ENCODE measurements at places on chromosomes 5 and 9.

- DNase-seq = no peak
Measured at GRCh38 chr5:36363744-36364143, 62.0 kb upstream of the RANBP3L start.

GRCh38 chr5:144972317-144972716 is 801.6 kb downstream of the KCTD16 start:
- no peak for DNase-seq

DNA sequence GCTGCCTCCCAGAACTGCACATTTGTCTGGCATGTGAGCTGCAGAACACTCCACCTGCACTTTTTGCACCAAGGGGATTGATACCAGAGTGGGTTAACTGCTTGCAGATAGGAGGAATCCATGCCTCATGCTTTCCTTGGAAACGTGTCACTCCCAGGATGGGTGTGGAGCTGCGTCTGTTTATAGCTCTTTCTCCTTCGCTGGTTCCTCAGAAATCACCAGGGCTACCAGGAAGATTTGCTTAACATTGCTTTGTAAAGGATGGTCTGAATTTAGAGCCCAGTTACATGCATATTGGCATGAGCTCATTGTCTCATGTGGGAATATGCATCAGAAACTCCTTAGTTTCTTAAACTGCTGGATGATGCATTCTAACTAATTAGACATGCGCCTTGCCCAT is 234.6 kb downstream of the GADD45G start:
- DNase-seq = no peak

DNA sequence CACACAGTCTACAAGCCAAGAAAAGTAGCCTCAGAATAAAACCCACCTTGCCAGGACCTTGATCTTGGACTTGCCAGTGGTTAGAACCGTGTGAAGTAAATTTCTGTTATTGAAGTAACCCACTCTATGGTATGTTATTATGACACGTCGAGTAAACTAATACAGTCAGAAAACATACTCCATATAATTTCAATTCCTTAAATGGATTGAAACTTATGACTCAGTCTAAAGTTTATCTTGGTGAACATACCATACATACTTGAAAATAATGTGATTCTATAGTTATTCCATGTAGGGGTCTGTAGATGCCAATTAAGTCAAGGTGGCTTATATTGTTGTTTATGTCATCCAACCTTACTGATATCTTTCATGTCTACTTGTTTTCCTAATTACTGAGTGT is 950.7 kb downstream of the TLE4 start:
- DNase-seq = no peak

DNA sequence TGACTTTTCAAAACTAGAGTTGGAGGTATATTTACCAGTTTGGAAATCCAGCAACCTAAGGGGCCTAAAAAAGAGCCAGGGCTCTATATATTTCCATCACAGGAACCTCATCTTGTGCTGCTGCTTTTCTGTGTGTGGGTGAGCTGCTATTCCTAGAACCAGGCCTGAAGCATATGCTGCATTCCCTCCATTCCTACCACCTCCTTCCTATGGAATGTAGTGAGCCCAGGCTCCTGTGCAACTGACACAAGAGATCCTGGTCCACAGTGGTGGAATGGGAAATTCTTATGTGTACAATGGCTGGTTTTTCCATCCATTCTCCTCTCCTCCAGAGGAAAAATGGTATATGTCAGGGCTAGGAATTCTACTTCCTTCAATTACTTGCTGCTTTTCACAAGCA is 39.1 kb downstream of the SPEF2 start:
- no peak for DNase-seq

DNA sequence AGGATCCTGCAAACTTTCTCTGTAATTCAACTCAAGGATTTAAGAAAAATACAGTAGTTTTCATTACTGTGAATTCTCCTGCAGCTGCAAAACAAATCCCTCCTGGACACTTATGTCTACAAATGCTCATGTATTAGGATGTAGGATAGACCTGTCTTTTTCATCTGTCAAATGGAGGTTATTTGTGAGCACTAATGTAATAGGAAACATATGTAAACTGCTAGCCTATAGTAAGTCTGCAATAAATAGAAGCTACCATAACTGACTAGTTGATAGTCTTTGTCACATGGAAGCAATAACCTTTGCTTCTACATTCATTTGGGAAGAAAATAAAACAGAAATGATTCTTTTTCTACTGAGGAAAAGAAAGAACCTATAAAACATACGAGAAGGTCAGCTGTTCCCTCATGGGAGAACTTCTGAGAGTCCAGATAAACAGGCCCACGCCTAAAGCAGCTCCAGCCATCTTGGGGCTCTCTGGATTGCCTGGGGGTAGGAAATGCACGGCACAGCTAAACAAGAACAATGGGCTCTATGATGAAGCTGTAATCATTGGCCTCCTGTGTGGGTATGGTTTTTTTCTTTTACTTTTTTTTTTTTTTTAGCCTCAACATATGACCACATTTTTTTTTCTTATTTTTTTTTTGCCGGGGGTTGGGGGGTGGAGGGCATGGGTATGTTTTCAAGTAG is 6.2 kb downstream of the KCNV2 start:
- DNase-seq = no peak

DNA sequence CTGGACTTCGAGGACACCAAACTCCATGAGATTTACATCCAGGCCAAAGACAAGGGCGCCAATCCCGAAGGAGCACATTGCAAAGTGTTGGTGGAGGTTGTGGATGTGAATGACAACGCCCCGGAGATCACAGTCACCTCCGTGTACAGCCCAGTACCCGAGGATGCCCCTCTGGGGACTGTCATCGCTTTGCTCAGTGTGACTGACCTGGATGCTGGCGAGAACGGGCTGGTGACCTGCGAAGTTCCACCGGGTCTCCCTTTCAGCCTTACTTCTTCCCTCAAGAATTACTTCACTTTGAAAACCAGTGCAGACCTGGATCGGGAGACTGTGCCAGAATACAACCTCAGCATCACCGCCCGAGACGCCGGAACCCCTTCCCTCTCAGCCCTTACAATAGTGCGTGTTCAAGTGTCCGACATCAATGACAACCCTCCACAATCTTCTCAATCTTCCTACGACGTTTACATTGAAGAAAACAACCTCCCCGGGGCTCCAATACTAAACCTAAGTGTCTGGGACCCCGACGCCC is 1.3 kb downstream of the PCDHGC3 start:
- no peak for DNase-seq

DNA sequence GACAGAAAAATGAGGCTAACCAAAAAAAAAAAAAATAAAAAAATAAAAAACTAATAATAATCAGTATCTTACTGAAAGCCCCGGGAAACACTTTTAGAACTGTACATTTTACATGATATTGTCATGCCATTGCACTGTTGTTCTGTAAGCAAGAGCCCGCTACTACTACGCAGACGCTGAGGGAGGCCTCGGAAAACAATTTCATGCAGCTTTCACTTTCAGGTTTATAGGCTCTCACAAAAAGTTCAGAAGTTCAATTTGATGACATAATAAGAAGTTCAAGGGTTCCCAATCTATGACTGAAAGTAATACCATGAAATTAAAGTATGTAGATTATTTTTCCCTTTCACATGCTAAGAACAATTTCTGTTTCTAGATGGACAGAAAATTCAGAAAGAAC is 318.3 kb upstream of the ITGA1 start:
- DNase-seq = no peak

DNA sequence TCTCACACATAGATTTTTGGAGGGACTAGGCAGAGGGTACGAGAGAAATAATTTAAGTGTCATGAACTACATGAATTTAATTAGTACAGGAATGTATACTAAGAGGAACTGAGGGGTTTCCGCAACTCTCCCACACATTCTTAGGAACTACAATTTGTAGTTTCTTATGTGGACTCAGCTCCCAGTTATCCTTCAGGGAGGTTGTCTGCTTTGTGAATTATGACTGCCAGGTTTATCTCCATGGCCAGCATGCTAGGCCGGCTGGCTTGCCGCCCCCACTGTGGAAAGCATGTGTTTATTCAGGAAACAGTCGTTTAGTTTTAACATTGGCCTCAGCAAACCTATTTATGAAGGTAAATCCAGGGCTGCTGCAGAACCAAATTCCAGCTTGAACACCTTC is 415.0 kb downstream of the KCTD16 start:
- DNase-seq = no peak

- DNase-seq = no peak
Measured at GRCh38 chr5:4243479-4244264, 648.0 kb downstream of the IRX1 start.

- DNase-seq = no peak
Measured at GRCh38 chr5:33816791-33817190, 75.0 kb downstream of the ADAMTS12 start.

DNA sequence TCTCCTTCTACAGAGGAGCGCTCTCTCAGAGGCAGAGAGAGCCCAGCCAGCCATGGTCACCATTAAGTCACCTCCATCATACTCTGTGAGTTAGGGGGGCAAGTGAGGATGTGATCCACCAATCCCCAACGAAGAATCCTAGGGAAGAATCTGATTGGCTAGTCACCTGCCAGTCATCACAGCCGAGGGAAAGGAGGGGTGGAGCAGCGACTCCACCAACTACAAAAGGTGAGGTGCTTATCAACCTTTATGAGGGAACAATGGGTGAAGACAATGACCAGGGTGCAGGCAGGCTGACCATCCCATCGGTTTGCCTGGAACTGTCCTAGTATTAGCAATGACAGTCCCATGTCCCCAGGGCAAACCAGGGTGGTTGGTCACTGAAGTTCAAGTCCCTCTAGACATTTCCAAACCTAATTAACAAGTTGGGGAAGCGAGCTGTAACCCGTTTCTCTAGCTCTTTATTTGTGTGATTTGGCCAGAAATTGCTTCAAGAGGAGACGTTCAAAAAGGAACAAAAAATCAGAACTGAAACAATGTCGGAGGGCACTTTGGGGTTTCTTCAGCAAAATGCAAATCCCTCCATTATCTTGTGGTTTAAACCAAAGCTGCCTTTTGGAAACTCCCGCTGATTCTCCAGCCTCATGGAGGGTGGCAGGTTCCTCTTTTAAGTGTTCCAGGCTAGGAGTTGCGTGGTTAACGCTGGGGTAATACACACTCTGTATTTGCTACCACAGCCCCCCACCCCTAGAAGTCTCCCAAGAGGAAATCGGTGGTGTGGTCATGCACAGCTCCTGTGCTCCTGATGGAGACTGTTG is 18.8 kb upstream of the FCN1 start:
- DNase-seq = no peak

- no peak for DNase-seq
Measured at GRCh38 chr5:83197326-83197967, 120.1 kb downstream of the XRCC4 start.

GRCh38 chr9:76895186-76895585 is 10.7 kb downstream of the PRUNE2 start:
- no peak for DNase-seq

GRCh38 chr5:149617760-149618306 is 36.5 kb downstream of the ARHGEF37 start:
- no peak for DNase-seq

- no peak for DNase-seq
Measured at GRCh38 chr9:28034242-28034641, 461.0 kb upstream of the C9orf72 start.

GRCh38 chr5:72228960-72229359 is 91.1 kb downstream of the MRPS27 start:
- no peak for DNase-seq

DNA sequence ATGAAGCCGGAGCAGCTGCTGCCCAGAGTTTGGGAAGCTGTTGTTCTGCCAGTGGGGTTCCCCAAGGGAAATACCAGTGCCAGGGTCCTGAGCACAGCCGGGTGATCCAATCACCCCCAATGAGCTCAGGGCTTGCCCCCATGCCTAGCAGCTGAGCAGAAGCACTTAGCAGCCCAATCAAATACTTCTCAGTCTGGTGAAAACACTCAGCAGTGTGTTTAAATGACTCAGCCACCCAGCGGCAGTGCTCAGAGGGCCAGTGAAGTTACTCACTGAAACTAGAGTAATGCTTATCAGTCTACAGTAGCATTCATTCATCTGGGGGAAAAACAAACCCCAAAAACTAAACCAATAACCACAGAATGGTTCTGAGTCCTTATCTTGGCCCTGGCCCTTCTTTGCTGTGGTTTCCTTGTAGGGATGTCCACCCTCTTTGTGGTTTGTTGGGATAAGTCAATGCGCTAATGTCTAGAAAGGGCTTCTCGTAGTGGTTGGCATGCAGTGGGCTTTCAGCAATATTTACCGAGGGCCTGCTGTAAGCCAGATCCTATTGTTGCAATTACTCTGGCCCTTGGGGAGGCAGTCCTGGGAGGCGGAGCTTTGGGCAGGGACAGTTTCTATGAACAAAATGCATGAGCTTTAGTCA is 43.1 kb downstream of the LHX2 start:
- DNase-seq = no peak

- no peak for DNase-seq
Measured at GRCh38 chr5:127326431-127326830, 35.8 kb downstream of the MEGF10 start.

GRCh38 chr5:40480392-40480791 is 199.3 kb upstream of the PTGER4 start:
- no peak for DNase-seq
